ENCODE measurements at places on chromosomes 1 and 21.

GRCh38 chr1:30418061-30418938, 305.1 kb downstream of the MATN1 start:
- no peak for DNase-seq

GRCh38 chr1:28807046-28807445, 4.9 kb upstream of the OPRD1 start:
- DNase-seq = no peak

- DNase-seq = no peak
These were observed 85.6 kb upstream of the ARHGEF16 start for GRCh38 chr1:3368711-3369445.

GRCh38 chr1:82706741-82707140, 906.0 kb downstream of the ADGRL2 start:
- no peak for DNase-seq

All from NB4 (cell line).